Esophagus squamous epithelium (tissue), 5 donors: ENCODE measurements at places on chromosomes 4 and X.

GRCh38 chrX:56554870-56555269, 8.6 kb upstream of the UBQLN2 start:
- DNase-seq = no peak

DNA sequence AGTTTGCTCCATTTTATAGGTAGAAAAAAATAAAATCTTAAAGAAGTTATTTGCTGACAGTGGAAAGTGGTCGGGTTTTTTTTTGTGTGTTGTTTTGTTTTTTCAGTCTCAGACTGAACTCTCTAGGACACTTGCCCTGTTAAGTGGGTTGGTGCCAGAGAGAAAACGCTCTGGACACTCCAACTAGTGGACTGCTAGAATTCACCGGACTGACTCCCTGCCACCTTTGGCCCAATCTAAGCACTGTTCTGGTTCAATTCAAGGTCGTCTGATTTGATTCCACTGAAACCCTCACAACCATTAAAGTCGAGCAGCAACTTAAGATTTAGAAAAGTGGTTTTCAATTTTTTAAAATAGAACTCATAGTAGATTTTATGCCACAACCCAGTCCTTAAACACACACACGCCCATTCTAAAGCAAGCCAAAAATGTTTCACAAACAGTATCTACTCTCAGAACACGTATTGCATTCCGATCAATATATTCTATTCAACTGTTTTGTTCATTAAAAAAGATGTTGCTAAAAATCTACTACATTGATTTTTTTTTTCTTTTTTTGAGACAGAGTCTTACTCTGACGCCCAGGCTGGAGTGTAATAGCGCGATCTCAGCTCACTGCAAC, 27.3 kb downstream of the RWDD4 start:
- DNase-seq = no peak

DNA sequence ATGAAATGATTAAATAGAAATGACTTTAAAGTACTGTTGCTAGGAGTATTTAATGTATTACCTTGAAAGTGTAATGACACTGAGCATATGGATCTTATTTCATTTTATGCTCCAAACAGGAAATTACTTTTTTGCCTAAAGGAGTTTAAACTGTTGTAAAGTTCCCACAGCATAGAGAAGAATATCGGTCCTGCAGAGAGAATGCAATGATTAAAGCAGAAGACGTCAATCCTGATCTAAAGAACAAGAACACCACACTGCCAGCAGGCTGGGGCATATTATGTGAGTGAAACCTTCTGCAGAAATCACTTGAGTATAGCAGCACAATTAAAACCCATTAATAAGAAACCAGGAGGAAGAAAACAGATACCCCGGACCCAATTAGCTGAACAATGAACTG, 72.8 kb upstream of the CAMK2D start:
- DNase-seq = no peak

DNA sequence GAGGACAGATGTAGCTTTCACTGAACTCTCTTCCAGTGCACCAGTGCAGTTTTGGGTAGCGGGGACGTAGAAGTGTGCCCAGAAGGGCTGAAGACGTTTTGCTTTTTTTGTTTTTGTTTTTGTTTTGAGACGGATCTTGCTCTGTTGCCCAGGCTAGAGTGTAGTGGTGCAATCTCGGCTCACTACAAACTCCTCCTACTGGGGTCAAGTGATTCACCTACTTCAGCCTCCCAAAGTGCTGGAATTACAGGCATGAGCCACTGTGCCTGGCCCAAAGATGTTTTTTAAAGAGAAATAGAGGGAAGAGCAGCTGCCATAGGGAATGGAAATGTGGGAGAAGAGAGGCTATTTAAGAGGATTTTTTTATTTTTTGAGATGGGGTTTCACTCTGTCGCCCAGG, 74.4 kb upstream of the ACSL1 start:
- DNase-seq = no peak

- DNase-seq = no peak
These were observed 3.9 kb upstream of the FAAH2 start for GRCh38 chrX:57282568-57282967.

DNA sequence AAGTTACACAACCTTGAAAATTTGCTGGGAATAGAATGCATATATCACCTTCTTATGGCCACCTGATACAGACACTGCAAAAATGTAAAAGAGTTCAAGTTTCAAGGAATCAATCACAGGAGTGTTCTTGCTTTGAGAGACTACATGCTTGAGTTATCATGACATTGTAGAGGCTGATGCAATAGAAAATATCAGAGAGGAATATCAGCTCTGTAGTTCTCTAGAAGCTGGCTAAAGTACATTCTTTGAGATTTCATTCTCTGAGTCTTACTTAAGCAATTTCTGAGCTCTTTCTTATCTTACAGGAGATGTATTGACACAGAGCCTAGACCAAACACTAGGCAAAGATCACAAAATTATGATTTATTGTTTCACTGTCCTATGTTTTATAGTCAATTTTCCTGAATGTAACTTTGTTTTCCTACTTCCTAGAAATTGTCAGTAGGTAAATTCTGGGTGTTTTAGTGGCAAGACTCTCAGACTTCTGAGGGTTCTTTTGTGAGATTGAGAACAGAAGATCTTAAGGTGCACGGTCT, 152.1 kb upstream of the HPGD start:
- no peak for DNase-seq

GRCh38 chr4:148068065-148068911, 336.4 kb downstream of the ARHGAP10 start:
- DNase-seq = no peak

DNA sequence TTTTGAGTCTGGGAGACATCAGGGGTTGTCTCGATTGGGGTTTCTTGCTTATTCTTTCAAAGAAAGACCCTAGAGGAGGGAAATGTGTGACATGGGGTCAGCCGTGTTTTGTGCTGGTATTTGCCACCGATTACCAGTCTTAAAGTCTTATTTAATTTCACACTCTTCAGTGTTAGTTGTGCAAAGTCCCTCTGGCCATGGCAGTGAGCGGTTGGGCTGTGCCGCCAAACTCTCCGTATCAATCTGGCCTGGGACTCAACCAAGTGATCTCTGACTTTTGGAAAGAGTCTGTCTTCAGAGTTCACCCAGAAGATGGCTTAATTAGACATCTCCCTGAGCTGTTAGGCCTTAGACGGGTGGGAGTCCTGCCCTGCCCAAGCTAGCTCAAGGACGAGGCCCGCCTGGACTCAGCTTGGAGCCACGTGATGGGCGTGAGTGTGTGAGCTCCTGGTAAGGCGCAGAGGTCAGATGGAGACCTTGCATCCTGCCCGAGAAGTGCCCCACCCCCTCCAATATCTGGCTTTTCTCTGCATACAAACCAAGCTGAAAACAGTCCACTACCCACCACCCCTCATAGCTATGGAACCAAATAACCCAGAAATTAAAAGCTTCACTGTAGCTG, 3.8 kb upstream of the PITX2 start:
- no peak for DNase-seq

- no peak for DNase-seq
These were observed 10.6 kb downstream of the FAM184B start for GRCh38 chr4:17770845-17771244.

GRCh38 chr4:41963105-41963504, 18.5 kb upstream of the DCAF4L1 start:
- no peak for DNase-seq

GRCh38 chrX:103817502-103817901, 14.6 kb downstream of the RAB9B start:
- DNase-seq = no peak

DNA sequence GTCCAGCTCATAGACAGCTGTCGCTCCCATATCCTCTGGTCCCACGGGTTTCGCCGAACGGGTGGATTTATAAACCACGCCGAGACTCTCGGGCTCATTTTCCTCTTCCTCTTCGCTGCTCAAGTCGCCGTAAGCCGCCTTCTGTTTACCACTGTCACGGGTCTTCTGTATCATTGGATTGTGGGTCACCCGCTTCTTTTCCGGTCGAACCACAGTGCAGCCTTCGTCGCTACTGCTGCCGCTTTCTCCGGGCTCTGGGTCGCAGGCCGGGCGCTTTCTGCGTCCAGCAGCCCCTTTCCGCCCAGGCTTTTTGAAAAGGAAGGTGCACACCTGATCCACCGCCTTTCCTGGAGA, 311 bp downstream of the RNF113A start:
- no peak for DNase-seq

DNA sequence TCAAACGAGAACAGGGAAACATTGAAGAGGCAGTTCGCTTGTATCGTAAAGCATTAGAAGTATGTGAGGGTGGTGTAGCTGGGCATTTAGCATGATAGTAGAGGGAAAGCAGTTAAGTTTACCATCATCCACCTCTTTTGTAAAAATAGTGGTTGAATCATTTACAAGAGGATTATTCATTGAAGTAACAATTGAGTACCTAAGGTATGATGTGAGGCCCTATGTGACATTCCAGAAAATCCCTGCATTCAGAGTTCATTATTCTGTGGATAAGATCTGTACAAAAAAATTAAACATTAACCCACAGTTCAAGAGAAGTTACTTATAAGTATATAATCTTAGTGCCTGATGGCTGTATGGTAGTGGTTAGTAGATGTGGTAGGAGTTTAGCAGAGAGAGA, 22.2 kb upstream of the GCNA start:
- DNase-seq = no peak

- DNase-seq = peak; percentile 88
These were observed 29.0 kb downstream of the ERVMER34-1 start for GRCh38 chr4:52721968-52722815.

GRCh38 chr4:48742412-48742811, 37.7 kb downstream of the FRYL start:
- no peak for DNase-seq

- no peak for DNase-seq
These were observed 323.6 kb downstream of the NR3C2 start for GRCh38 chr4:148118633-148119032.

DNA sequence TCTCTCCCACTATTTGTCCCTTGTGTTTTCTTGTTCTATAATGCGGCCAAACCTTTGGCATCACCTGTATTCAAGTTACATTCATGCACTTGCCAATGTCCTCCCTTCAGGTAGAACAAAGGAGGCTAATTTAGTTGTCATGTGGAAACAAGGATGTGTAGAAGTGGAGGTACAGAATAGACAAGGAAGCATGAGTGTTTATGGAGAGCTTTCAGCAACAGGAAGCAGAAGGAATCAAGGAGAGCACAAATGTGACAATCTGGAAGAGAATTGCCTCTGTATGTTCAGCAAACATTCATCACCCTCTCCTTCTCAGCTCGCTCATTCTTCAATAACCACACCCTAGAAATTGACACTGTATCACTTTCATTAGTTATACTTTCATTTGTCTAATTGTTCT, 103.4 kb downstream of the SLC7A11 start:
- DNase-seq = no peak

- DNase-seq = no peak
These were observed 118.5 kb downstream of the TLL1 start for GRCh38 chr4:165991325-165992180.

GRCh38 chr4:139768366-139768765, 102.7 kb downstream of the MGST2 start:
- no peak for DNase-seq

DNA sequence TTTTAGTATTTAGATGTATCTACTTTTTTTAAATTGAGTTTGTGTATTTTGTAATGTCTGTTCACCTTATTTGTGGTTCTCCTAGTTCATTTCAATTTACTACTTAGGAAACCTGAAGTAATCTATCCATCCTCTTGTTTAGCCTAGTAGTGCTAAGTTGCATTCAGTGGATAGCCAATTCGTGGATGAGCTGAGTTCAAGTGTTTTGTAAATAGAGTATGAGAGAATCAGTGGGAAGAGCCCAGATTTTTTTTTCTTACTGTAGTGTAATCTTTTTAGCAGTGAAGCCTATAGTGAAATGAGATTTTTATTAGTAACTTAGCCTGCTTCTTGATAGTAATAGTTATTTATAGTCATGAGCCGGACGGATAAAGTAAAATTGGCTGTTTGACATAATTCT, 21.7 kb downstream of the STAG2 start:
- no peak for DNase-seq

DNA sequence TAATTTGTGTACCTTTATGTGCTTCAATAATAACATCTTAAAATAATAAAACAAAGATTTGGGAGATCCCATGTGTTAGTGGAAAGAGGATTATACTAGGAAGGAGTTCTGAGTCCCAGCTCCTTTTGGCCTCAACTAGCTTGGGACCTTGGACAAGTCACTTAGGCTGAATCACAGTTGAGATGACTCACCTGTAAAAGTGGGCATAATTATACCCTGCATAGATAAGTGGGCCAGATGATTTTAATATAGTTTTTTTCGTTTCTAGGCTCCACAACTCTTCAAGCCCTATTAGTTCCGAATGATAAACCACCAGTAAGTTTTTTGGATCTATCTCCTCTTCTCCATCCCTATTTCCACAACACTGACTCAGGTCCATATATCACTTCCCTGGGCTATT, 131.8 kb downstream of the ENOX2 start:
- DNase-seq = no peak

- no peak for DNase-seq
These were observed 84.6 kb upstream of the DHX15 start for GRCh38 chr4:24668956-24669355.

DNA sequence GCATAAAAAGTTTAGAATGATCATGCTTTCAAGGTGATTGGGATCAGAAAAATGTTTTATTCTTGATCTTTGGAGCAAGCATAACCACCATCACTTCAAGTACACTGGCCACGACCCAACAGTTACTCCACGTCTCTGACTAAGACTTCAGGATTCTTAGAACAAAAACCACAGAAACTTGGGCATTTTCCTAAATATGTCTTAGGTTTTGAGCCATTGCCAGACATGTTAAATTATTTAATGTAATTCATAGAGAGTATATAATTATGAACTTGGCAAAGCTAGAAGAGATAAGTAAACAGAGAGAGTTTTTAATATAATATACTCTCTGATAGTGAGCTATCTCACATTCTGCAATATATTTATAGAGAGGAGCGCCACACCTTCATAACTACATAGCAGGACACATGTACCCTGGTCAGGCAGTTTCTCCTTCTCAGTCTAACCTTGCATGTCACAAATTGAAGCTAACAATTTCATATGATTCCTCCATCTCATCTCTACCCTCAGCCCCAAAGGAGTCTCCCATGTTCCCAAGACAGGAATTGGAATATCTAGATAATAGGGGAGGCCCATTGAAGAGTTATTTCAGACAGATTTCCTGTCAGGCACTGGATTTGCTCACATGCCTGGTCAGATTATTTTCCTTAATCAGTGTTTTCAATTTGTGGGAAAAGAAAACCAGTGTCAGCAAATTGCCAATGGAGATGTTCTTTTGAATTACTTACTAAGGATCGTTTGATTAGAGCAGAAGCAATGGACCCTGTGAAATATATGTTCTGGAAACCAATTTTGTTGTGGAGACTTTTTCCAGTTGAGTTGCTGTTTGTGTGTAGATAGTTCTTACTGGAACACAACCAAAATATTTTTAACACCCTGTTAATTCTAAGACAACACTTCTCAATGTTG, 61.7 kb upstream of the GUCY1A1 start:
- DNase-seq = no peak
